Right lobe of liver (tissue), 6 donors: ENCODE measurements at places on chromosomes 13 and 19.
A peak's percentile ranks its signal among the peaks of the same experiment; 100 is the strongest.

DNA sequence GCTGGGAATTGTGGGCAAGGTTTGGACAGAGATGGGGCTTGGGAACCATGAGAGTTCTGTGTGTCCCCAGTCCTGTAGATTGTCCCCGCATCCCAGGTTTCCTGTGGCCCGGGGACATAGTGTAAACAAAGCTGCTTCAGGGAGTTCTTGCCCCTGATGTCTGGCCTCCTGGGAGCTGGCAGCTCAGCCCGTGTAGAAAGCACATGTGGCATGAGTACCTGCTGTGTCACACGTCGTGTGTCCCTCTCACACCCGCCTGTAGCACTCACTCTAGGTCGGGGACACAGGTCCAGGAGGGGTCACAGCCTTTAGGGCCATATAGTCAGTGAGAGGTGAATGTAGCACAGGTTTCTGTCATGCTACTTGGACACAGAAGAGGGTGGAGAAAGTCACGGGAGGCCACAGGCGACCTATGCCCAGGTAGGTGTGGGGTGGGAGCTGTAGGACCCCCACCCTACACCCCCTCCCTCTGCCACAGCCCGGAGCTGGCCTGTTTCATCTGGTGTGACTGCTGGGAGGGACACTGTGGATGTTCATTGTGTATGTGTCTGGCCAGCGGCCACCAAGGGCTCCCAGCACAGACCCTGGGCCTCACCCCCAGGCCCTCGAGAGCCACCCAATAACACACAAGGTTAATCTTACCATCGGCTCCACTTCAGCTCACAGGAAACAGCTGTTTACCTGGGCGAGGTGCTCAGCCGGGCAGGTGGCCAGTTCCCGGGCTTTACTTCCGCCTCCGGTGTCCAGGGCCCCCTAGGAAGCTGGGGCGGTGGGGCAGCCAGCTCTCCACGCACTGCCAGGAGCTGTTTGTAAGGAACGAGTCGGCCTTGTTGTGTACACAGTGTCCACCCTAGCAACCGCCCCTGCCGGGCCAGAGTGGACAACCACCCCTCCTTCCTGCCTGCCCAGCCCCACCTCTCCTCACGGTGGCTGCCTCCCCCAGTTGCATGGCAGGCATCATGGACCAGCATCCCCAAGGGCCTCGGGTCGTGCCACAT, 49.7 kb downstream of the COMP start:
- no peak for DNase-seq
- H3K36me3 ChIP-seq, result no peaks in the 10 kb centered on the region
- no peak overlapping the region for H3K4me3 ChIP-seq
- no peaks in the 10 kb centered on the region for H3K27me3 ChIP-seq
- peaks cover 9% of the 10 kb centered on the region for H3K4me1 ChIP-seq

- no peak overlapping the region for H3K4me3 ChIP-seq
- peaks cover 21% of the 10 kb centered on the region for H3K36me3 ChIP-seq
- peak overlapping the region; percentile 91 for H3K27ac ChIP-seq
- H3K27me3 ChIP-seq, result no peaks in the 10 kb centered on the region
Measured at GRCh38 chr19:54207983-54208783, 7.5 kb downstream of the RPS9 start.

DNA sequence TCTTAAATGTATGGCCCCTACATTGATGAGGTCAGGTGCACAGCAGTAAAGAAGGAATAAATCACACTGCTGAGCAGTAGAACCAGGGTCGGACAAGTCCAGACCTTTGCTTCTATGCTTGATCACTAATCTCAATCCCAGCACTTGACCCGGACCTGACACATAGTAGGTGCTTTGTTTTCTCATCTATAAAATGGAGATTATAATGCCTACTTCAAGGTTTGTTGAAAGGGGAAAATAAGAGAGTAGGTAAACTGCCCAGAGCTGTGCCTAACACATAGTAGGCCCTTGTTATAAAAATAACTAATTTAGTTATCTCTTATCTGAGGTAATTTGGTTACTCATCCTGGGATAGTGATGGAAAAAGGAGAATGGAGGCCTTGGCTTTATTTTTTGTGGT, 125.0 kb downstream of the RXFP2 start:
- H3K27ac ChIP-seq, result no peak overlapping the region
- H3K4me3 ChIP-seq, result no peak overlapping the region
- no peak for DNase-seq
- H3K27me3 ChIP-seq, result no peaks in the 10 kb centered on the region
- peaks cover 18% of the 10 kb centered on the region for H3K4me1 ChIP-seq
- H3K36me3 ChIP-seq, result no peaks in the 10 kb centered on the region

DNA sequence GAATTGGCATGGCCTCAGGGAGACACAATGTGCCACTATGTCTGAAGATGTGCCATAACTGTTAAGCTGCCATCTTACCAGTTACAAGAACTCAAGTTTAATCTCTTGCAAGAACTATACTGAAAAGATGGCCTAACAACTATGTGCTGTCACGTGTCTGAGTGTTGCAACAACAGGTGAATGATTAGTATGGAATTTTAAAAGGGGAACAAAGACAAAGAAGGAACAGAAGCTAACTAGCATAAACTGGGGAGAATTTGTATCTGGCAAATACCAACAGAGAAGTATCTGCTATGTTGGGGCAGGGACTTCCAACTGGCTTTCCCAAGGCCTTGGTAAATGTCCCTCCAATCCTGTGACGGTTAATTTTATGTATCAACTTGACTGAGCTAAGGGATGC, 11.5 kb upstream of the ACOD1 start:
- H3K4me3 ChIP-seq, result no peak overlapping the region
- H3K4me1 ChIP-seq, result no peaks in the 10 kb centered on the region
- H3K27me3 ChIP-seq, result no peaks in the 10 kb centered on the region
- DNase-seq, result no peak

GRCh38 chr13:99658261-99658991, 157.2 kb downstream of the TM9SF2 start:
- no peaks in the 10 kb centered on the region for H3K27me3 ChIP-seq
- peak; percentile 53 for DNase-seq
- peak overlapping the region; percentile 41 for H3K4me3 ChIP-seq
- no peaks in the 10 kb centered on the region for H3K36me3 ChIP-seq
- H3K4me1 ChIP-seq, result peaks cover 28% of the 10 kb centered on the region
- peak overlapping the region; percentile 84 for H3K27ac ChIP-seq

DNA sequence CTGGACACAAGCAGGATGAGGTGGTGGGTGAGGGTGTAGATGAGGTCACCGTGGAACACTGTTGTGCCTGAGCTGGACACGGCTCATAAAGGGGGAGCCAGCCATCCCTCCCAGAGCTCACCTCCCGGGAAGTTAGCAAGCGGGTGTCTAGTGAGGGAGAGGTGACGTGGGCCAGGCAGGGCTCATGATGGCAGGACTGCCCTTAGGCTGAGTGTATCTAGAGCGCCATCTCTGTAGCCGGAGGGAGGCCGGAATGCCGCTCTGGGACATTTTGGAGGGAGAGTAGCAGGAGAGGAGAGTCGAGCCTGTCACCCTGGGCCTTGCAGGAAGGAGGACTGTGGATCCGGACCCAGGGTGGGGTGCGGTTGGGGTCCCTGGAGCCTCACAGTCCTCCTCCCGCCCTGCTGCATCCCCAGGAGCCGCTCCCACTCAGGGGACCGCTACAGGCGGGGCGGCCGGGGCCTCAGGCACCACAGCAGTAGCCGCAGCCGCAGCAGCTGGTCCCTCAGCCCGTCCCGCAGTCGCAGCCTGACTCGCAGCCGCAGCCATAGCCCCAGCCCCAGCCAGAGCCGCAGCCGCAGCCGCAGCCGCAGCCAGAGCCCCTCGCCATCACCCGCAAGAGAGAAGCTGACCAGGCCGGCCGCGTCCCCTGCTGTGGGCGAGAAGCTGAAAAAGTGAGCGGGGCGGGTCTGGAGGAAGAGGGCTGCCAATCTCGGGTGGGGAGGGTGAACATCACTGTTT, 9.2 kb downstream of the ZNF296 start:
- DNase-seq, result no peak
- H3K27me3 ChIP-seq, result no peaks in the 10 kb centered on the region
- H3K36me3 ChIP-seq, result peaks cover 18% of the 10 kb centered on the region
- no peak overlapping the region for H3K4me3 ChIP-seq

GRCh38 chr13:98917116-98917515, 60.7 kb downstream of the DOCK9 start:
- DNase-seq, result no peak
- H3K4me3 ChIP-seq, result no peak overlapping the region
- H3K4me1 ChIP-seq, result peaks cover 7% of the 10 kb centered on the region
- no peaks in the 10 kb centered on the region for H3K36me3 ChIP-seq
- no peaks in the 10 kb centered on the region for H3K27me3 ChIP-seq
- H3K27ac ChIP-seq, result no peak overlapping the region
